Stimulated activated CD4-positive, alpha-beta T cell treated with anti-CD3 and anti-CD28 coated beads, Interleukin-1b, Interleukin-23, amount 100 ng/mL, for 24 hours (primary cell): ENCODE measurements at places on chromosomes 12 and 14.

DNA sequence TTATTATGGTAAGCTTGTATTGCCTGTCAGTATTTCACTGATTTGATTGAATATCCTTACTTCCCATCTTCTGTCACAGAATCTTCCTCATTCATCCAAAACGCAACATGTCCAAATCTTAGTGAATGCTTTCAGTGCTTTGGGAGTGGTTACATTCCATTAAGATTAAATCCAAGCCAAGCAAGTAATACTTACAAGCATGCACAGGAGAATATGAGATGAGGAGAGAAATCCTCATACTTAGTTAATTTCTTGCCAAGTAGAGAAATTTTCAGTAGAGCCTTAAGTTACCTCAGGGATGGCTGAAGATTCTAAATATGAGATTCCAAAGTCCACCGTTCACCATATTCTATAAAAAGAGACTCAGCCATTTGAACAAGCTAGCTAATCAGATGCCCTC, 316.0 kb downstream of the RAD51B start:
- DNase-seq = no peak

GRCh38 chr12:104578453-104578852, 121.7 kb downstream of the CHST11 start:
- DNase-seq = no peak

- no peak for DNase-seq
Measured at GRCh38 chr12:12741660-12742059, 24.5 kb downstream of the CDKN1B start.

DNA sequence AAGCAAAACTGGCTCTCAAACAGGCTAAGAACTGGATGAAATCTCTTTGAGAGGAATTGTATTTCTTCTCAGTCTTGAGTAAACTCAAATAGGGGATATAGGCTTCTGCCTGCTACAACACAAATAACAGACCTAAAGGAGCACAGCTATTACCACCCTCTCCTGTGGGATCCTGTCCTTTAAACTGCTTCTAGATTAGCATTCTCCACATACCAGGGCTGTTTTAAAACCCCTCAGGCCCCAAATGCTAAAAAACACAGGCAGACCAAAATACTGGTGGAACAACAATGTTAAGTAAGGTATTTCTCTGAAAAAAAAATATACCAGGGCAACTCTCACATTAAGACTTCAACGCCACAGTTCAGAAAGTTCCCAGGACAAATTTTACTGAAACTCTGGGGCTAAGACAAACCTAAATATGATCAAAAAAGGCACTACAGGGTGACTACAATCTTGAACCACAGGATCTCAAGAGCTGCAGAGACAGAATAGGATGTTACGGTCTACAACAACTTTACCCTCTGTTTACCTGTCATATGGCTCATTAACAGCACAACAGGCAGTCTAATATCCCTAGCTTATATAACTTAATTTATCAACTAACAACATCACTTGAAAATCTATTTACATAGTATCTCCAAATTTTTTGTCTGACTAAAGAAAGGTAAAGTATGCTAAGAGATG, 7.2 kb downstream of the CPNE8 start:
- no peak for DNase-seq
